ENCODE measurements at places on chromosomes 5 and 9.
A peak's percentile ranks its signal among the peaks of the same experiment; 100 is the strongest.

DNA sequence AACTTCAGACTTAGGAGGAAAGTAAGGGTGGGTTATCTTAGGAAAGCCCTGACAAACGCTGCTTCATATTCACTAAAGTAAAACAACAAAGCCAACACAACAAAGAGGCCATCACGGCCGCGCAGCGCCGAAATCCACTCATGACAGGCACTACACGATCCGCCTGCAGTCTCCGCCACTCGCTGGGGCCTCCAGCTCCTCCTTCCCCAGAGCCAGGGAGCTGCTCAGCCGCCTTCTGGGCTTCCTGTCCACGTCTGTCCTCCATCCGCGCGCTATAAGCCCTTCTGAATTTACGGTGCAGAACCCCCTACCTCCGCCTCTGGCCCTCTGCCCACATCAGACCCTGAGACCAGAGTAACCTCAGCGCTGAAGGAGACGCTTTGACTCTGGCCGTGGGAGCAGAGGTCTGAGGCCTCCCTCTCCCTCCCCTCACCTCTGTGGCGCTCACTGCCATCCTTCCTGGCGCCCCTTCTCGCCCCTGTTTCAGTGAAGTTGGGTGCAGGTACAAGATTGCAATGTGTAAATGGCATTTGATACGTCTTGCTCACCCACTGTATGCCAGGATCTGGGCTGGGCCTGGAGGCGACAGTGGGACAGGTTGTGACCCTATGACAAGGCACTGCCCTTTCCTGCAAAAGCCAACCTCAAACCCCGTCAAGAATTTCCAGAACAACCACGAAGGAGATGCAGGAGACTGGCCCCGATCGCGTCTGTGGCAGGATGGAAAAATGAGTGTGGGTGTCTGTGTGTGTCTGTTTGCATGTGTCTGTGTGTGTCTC is 74.9 kb upstream of the PHYKPL start:
- no peak for DNase-seq

DNA sequence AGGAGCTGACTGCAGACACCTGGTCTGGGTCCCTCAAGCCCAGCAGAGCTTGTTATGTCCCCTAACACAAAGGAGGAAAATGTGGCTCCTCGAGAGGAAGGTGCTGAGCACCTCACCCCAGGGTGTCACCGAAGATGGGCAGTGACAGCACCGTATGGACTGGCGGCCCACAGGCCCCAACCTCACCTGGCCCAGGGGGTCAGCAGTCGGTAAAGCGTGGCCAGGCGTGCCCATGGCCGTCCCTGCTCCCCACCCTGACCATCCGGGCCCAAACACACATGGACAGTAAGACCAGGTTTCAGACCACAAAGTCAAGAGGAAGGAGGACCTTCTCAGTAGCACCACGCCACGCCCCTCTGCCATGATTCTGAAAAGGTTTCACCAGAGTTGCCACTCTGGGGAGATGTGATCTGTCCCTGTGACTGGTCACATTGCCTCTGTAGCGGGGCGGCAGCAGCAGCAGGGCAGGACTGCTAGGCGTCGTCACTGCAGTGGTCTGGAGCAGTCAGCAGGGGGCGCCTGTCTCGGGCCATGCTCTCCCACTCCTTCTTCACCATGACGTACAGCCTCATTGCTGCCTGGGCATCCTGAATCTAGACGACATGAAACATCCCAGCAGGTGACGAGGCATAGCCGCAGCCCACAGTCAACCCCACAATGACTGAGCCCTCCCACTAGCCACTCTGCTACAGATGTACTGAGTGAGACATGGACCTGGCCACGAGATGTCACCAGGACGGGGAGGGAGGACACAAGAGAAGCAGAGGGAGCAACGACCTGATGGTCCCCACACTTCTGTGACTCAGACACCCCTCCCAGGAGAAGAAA is 11.1 kb downstream of the REXO4 start:
- peak; percentile 69 for DNase-seq

DNA sequence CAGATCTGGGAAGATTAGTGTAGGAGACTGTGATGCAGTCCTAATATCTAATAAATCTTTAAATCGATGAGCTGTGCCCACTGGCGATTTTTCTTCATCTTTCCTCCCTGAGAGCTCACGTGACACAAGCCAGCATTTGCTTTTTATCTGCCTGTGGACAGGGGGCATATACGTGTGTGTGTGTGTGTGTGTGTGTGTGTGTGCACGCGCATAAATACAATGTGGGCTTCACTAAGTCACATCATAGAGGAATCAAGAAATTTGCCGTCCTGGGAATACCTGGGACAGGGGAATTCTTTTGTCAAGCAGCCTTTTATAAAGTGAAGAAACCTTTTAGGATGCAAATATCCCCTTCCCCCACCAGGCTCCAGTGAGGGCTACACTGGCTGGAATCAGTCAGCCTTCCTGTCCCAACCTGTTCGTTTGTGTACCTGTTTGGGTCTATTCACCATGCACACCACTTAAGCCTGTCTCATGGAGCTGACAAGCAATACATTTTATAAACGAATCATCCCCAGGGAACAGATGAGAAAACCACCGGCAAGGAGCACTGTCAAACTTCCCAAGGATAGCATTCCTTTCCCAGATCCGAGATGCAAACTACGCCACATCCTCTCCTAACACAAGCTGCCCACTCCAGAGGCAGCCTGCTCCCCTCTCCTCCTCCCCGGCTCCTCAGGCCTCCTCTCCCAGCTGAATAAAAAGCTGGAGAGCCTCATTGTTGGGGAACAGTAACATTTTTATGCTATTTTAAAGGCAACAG is 2.7 kb downstream of the EPB41L4B start:
- no peak for DNase-seq

DNA sequence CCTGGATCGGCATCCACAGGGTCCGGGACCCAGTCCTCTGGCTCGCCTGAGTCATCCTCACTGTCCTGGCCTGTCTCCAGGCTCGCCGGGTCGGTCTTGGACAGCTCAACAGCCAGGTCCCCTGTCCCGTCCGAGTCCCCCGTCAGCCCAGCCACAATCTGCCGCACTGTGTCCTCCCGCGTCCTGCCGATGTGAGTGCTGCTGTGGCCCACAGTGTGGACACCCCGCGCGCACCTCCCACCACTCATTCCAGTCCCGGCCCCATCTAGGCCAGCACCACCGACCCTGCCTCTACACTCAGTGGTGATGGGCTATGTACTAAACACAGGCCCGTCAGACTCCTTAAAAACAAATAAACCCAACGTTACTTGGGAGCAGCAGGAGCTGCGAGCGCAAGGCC is 6.7 kb downstream of the ANAPC2 start:
- DNase-seq, result no peak

DNA sequence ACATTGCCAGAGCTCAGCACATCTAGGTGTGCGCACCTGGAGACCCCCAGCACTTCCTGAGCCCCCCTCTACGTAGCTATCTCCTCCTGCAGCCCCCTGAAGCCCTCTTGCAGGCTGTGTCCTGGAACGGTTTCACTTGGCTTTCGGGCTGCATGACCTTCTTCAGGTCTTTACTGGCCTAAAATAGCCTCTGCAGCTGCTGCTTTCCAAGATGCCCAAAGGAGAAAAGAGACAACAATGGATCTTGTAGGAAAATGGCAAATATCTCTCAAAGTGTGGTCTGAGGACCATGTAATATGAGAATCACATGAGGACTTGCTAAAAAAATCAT is 6.6 kb upstream of the ERMP1 start:
- DNase-seq, result no peak

DNA sequence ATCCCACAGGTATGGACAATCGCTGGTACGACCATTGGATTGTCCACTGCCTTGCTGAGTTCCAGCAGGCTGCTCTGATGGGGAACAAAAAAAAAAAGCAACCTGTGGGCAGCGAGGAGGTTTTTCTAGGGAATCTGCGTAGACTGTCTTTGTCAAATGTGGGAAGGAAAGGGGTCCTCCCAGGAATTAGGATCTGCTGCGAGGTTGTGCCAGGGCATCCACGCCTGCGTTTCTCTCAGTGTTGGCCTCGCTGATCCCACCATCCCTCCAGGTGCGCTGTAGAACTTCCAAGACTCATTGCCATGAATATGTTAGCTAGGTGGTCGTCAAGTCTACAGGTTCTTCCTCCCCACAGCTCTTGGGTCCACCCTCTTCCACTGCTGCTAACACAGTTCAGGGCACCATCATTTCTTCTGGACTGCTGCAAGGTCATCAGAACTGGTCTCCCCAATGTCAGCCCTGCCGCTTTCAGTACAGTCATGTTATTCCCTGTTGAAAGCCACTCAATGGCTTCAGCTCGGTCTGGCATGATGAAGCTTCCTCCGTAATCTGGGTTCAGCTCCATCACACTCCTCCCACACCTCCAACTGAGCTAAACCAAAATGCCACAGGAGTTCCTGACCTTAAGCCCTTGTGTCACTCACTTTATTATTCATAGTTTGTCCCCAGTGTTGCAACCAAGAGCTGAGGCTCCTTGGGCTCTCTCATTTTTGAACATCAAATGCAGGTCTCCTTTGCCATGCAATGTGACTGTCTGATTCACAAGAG is 79.5 kb upstream of the DMRT1 start:
- no peak for DNase-seq

- DNase-seq, result no peak
These were observed 21.6 kb upstream of the MELK start for GRCh38 chr9:36551129-36551528.

DNA sequence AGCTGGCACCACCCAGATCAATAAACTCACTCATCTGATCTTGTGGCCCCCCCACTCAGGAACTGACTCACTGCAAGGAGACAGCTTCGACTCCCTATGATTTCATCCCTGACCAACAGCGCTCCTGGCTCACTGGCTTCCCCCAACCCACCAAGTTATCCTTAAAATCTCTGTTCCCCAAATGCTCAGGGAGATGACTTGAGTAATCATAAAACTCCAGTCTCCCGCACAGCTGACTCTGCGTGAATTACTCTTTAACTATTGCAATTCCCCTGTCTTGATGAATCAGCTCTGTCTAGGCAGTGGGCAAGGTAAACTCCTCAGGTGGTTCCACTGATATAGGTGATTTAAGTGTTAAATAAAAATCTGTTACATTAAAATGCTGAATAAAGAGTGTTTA is 1.9 kb upstream of the TRIM32 start:
- DNase-seq, result no peak

DNA sequence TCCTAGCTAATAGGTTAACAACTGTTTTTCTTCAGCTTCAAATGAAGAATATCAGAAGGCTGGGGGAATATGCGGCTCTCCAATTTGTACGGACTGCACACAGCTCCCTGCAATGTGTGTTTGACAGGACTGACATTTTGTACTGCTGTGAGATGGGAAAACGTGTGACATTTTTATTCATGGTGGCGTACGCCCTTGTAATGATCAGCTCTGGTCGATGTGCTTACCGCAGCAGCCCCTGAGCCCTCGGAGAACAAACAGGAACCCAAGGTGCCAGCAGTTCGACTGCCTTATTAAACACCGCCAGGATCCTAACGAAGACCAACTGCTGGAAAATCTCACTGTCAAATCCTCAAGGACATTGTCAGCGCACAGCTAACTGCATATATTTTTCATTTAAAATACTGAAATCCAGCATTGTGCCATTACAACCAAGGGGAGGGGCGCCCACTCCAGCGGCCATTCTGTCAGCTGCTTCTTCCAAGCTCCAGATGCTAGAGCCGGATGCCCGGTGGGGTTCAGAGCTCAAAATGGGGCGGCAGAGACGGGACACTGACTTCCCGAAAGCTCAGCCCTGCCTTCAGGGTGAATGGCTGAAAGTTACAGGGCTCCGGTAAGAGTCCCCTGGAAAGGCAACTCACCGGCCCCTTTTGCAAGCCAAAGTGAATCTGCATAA is 66.8 kb downstream of the CRB2 start:
- DNase-seq, result no peak

- DNase-seq, result no peak
These were observed 8.6 kb upstream of the AQP3 start for GRCh38 chr9:33455945-33456344.
